ENCODE measurements at places on chromosomes 13 and 19. TPM values are rescaled to one million over a fixed set of nuclear protein-coding genes. Genes with fewer than 3 reads are reported as not detected.
A peak's percentile ranks its signal among the peaks of the same experiment; 100 is the strongest.

GRCh38 chr19:3275583-3276340, 51.3 kb downstream of the CELF5 start:
- H3K27me3 ChIP-seq, result peaks cover 34% of the 10 kb centered on the region
- DNase-seq, result peak; percentile 48
- H3K4me3 ChIP-seq, result peak overlapping the region; percentile 40
- H3K27ac ChIP-seq, result no peak overlapping the region
- H3K4me1 ChIP-seq, result peaks cover 9% of the 10 kb centered on the region

DNA sequence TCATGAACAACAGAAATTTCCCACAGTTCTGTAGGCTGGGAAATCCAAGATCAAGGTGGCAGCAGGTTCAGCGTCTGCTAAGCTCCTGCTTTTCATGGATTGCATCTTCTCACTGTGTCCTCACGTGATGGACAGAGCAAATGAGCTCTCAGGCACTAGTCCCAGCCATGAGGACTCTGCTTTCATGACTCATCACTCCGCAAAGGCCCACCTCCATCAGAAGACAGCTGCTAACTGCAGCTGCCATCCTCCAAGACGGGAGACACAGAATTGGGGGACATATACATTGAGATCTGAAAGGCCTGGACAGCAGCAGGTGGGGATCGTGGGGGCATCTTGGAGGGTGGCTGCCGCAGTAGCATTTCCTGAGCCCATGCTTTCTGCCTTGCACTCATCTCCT, 44.4 kb upstream of the SPATA13 start:
- DNase-seq, result no peak
- H3K4me1 ChIP-seq, result no peaks in the 10 kb centered on the region
- no peaks in the 10 kb centered on the region for H3K36me3 ChIP-seq
- H3K27me3 ChIP-seq, result no peaks in the 10 kb centered on the region
- H3K27ac ChIP-seq, result no peak overlapping the region
- no peak overlapping the region for H3K4me3 ChIP-seq

- no peak overlapping the region for H3K27ac ChIP-seq
- H3K4me1 ChIP-seq, result no peaks in the 10 kb centered on the region
- H3K36me3 ChIP-seq, result no peaks in the 10 kb centered on the region
- no peaks in the 10 kb centered on the region for H3K27me3 ChIP-seq
- no peak overlapping the region for H3K4me3 ChIP-seq
Measured at GRCh38 chr13:76216729-76217128, 580.6 kb downstream of the LMO7 start.

DNA sequence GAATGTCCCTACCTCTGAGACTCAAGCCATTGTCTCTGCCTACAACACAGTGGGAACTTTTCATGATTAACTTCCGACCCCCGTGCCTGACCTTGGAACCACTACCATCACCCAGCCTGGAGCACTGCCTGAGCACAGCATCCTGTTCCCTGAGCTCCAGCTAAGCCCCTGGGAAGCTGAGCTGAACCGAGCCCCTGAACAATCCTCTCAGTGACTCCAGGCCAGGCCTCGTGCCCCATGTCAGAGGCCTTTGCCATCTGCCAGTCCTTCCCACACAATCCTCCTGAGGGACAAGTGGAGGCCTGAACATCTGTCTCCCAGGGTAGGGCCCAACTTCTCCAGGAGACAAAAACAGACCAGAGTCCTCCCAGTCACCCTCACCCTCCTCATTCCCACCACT, 17.5 kb downstream of the CEACAM3 start:
- no peaks in the 10 kb centered on the region for H3K36me3 ChIP-seq
- no peak overlapping the region for H3K27ac ChIP-seq
- DNase-seq, result no peak
- no peaks in the 10 kb centered on the region for H3K27me3 ChIP-seq
- H3K4me3 ChIP-seq, result no peak overlapping the region
- peaks cover 36% of the 10 kb centered on the region for H3K4me1 ChIP-seq

DNA sequence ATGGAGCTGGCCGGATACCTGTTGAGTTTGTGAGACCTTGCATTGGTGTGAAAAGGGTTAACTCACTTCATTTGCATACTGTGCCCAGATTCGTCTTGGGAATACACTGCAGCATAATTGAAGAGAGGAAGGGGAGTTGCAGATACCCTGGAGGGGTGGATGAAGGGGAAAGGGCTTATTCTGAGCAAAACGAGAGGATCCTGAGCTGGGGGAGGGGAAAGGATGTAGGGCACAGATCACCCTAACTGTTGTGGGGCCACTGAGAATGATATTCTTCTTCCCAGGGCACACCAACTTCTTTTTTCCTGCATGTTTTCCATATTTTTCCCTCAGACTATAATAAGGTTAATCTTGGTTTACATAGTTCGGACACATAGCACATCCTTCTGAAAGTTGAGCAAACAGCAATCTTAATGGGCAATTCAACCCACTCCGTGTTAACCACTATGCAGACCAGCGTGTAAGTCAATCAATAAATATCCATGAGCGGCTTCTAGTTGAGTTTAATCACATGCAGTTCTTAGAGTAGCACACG, 11.7 kb upstream of the PTPRS start:
- no peak overlapping the region for H3K27ac ChIP-seq
- H3K27me3 ChIP-seq, result no peaks in the 10 kb centered on the region
- H3K36me3 ChIP-seq, result no peaks in the 10 kb centered on the region
- DNase-seq, result no peak

- DNase-seq, result peak; percentile 44
- H3K4me3 ChIP-seq, result no peak overlapping the region
- H3K27me3 ChIP-seq, result no peaks in the 10 kb centered on the region
- no peak overlapping the region for H3K27ac ChIP-seq
- H3K36me3 ChIP-seq, result no peaks in the 10 kb centered on the region
Measured at GRCh38 chr19:18063463-18063862, 23.3 kb downstream of the IL12RB1 start.

GRCh38 chr13:24039621-24040475, 120.7 kb upstream of the SPATA13 start:
- no peak for DNase-seq
- H3K27ac ChIP-seq, result no peak overlapping the region
- no peaks in the 10 kb centered on the region for H3K27me3 ChIP-seq

- peaks cover 28% of the 10 kb centered on the region for H3K4me1 ChIP-seq
- peaks cover 38% of the 10 kb centered on the region for H3K27me3 ChIP-seq
- DNase-seq, result no peak
Measured at GRCh38 chr19:3606174-3606689, 443 bp downstream of the TBXA2R start.

DNA sequence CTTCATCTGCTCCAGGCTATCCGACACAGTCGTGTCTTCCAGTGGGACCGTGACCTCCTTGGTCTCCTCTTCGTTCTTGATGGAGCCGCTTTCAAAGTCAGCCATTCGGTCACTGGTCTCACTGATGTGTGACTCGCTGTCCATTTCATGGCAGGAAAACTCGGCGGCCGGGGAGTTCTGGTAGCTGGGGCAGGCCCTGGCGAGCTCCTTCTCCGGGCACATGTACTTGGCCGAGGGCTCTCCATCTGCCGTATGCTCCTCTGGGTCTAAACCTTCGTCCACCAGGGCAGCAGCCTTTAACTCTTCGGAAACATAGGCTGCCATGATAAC, 69.8 kb downstream of the TSHZ3 start:
- H3K4me1 ChIP-seq, result no peaks in the 10 kb centered on the region
- H3K27me3 ChIP-seq, result no peaks in the 10 kb centered on the region
- H3K4me3 ChIP-seq, result no peak overlapping the region
- no peak overlapping the region for H3K27ac ChIP-seq
- H3K36me3 ChIP-seq, result peaks cover 44% of the 10 kb centered on the region
- no peak for DNase-seq

DNA sequence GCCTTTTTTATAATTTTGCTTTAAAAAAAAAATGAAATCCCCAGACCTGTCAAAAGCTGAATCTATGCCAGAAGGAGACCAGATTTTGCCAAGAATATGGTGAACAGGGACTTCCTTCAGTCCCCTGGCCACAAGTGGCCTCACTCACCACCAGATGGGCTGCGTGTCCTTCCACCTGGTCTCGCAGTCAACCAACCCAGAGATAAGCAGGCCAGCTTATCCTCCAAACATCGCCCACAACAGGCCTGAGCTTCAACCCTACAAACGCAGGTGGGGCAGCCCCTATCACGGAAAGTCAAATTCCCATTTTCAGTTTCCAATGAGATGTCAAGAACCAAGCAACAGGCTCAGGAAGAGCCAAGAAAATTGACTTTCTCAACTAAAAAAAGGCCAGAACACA, 30.5 kb downstream of the STK24 start:
- H3K27ac ChIP-seq, result no peak overlapping the region
- DNase-seq, result no peak
- no peaks in the 10 kb centered on the region for H3K27me3 ChIP-seq

DNA sequence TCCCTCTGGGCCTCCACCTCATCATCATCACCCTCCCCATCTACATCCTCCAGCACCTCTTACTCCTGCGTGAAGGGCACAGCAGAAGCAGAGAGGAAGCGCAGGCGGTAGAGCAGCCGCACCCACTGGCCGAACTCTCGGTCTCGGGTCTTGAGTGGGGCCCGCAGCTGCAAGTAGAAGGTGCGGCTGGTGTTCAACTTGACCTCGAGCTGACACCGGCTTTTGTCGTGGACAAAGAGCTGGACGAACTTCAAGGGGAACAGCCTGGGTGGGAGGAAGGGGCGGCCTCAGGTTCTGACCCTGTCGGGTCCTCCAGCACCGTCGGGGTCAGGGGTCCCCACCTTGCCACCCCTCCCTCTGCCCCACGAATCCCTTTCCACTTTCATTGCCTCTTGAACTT, 8.7 kb upstream of the EMC10 start:
- H3K27me3 ChIP-seq, result no peaks in the 10 kb centered on the region
- no peak overlapping the region for H3K4me3 ChIP-seq
- no peaks in the 10 kb centered on the region for H3K36me3 ChIP-seq
- H3K4me1 ChIP-seq, result no peaks in the 10 kb centered on the region
- DNase-seq, result no peak

DNA sequence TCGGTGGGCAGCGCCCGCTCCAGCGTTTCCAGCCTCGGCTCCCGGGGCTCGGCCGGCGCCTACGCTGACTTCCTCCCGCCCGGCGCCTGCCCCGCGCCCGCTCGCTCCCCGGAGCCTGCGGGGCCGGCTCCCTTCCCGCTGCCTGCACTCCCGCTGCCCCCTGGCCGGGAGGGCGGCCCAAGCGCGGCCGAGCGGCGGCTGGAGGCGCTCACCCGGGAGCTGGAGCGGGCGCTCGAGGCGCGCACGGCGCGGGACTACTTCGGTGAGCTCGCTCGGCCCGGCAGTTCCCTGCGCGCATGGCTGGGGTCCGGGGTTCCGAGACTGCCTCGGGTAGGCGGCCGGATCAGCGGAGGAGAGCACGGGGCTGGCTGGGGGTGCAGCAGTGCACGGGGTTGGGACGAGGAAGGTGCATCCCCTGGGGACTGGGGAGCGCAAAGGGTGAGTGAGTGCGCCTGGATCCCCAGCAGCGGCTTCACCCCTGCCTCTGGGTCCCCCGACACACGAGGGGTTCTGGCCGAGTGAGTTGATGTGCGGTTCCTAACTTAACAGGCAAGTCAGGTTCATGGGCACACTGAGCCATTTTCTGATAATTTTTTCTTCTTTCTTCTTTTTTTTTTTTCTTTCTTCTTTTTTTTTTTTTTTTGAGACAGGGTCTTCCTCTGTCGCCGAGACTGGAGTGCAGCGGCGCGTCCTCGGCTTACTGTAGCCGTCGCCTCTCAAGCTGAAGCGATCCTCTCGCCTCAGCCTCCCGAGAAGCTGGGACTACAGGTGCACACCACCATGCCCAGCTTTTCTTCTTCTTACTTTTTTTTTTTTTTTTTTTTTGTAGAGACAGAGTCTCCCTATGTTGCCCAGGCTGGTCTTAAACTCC, 1.1 kb downstream of the WTIP start:
- no peaks in the 10 kb centered on the region for H3K36me3 ChIP-seq
- no peak overlapping the region for H3K4me3 ChIP-seq
- peaks cover 56% of the 10 kb centered on the region for H3K27me3 ChIP-seq
- no peak overlapping the region for H3K27ac ChIP-seq
- H3K4me1 ChIP-seq, result no peaks in the 10 kb centered on the region
- DNase-seq, result no peak

DNA sequence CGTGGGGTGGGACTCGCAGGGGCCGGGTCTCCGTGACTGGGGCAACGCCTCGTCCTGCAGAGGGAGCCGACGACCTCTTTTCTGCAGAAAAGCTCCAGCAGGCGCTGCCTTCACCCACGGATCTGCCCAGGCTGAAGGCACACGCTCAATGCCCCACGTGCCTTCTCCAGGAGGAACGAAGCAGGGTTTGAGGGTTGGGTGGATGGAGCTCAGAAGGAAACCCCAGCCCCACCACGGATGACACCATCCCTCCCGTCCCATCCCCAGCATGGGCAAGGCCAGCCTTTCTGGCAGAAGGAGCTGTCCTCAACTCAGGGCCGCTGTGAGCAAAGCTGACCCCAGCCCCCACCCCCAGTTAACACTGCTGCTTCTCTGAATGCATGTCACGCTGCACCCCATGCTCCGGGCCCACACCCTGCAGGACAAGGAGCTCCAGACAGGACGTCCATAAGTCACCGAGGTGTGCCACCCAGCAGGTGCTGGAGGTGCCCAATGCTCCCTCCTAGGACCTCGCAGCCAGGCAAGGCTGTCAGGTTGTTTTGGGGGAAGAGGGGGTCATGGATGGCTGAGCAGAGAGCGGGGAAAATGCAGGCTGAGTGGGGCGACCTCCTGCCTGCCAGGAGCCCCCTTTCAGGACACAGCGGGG, 7.4 kb downstream of the C19orf25 start:
- H3K27ac ChIP-seq, result no peak overlapping the region
- peaks cover 46% of the 10 kb centered on the region for H3K27me3 ChIP-seq
- H3K4me3 ChIP-seq, result no peak overlapping the region
- peaks cover 32% of the 10 kb centered on the region for H3K4me1 ChIP-seq

DNA sequence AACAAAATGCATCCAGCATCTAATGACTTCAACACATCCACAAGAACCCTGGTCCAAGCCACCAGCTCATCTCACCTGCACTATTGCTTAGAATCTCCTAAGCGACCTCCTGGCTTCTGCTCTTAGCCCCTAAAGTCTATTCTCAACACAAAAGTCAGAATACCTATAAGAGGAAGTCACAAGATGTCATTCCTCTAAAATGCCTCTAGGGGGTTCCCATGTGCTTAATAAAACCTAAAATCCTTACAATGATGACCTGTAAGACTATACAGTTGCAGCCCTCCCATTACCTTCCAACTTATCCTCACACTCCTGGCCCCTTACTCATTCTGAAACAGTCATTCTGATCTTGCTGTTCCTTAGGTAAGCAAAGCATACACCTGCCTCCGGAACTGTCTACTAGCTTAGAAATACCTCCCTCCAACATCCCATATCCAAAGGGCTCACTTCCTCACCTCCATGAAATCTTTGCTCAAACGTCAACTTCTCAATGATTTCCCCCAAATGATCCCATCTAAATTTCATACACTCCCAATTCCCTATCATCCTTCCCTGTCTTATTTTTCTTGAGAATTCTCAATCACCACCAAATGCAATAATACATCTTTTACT, 10.0 kb downstream of the ATP7B start:
- no peak overlapping the region for H3K4me3 ChIP-seq
- H3K4me1 ChIP-seq, result no peaks in the 10 kb centered on the region
- no peak overlapping the region for H3K27ac ChIP-seq
- no peaks in the 10 kb centered on the region for H3K36me3 ChIP-seq

GRCh38 chr19:3586707-3587346, 1.5 kb downstream of the GIPC3 start:
- H3K36me3 ChIP-seq, result no peaks in the 10 kb centered on the region
- peaks cover 5% of the 10 kb centered on the region for H3K27me3 ChIP-seq
- no peak for DNase-seq
- H3K4me3 ChIP-seq, result no peak overlapping the region

GRCh38 chr13:113121928-113122471, 599 bp upstream of the F10 start:
- no peak overlapping the region for H3K4me3 ChIP-seq
- H3K27me3 ChIP-seq, result no peaks in the 10 kb centered on the region
- H3K36me3 ChIP-seq, result no peaks in the 10 kb centered on the region
- no peaks in the 10 kb centered on the region for H3K4me1 ChIP-seq
- no peak overlapping the region for H3K27ac ChIP-seq

C19orf85 gene
- not detected for polyA plus RNA-seq

PTH2 gene
- not detected for polyA plus RNA-seq

KLK8 gene
- polyA plus RNA-seq, result not detected

C19orf81 gene
- not detected for polyA plus RNA-seq
